ENCODE measurements at places on chromosomes 2 and 18.

DNA sequence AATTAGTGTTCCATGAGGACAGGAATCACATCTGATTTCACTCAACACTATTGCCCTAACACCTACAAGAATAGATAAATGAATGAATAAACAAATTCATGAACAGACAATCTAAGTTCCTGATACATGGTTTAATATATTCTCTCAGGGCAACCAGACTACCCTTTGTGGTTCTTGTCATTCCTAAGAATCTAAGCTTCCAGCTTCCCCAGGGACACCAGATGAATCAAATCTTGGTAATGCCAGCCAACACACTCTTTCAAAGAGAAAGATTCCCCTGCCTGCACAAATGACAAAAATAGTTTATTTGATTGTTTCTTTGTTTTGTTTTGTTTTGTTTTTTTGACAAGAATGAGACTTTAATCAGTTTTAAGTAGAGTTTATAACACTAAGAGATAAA, 237.5 kb upstream of the CHAC2 start:
- no peak for DNase-seq

GRCh38 chr2:32752205-32752604, 124.4 kb downstream of the TTC27 start:
- DNase-seq: no peak

- no peak for DNase-seq
These were observed 655.1 kb downstream of the DSC3 start for GRCh38 chr18:30387401-30387800.

- no peak for DNase-seq
These were observed 194.5 kb upstream of the STK17B start for GRCh38 chr2:196365923-196366322.

DNA sequence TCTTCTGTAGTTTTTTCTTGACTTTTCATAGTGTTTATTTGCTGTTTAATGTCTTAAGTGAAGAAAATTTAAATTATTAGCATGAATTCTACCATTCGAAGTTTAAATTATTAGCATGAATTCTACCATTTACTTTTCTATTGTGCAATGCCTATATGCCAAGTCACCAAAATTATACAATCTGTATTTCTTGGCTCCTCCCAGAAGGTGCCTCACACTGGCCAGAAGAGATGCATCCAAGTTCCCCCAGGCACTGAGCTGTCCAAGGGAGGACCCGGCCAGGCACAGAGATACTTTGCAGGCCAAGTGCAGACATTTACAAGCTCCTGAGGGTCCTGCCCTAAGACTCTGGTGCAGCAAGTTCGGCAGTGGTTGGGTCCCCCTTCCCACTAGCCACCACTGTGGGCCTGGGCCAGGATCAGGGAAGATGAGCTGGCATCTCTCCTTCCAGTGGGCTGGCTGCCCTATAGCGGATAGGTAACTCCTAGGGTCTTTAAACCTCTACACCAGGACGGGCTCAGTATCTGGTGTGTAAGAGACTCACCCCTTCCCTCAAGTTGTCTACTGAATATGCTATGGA, 31.3 kb downstream of the TMEM247 start:
- DNase-seq: no peak

Data from DMS53 (cell line).